ENCODE measurements at places on chromosomes 6 and 20.

DNA sequence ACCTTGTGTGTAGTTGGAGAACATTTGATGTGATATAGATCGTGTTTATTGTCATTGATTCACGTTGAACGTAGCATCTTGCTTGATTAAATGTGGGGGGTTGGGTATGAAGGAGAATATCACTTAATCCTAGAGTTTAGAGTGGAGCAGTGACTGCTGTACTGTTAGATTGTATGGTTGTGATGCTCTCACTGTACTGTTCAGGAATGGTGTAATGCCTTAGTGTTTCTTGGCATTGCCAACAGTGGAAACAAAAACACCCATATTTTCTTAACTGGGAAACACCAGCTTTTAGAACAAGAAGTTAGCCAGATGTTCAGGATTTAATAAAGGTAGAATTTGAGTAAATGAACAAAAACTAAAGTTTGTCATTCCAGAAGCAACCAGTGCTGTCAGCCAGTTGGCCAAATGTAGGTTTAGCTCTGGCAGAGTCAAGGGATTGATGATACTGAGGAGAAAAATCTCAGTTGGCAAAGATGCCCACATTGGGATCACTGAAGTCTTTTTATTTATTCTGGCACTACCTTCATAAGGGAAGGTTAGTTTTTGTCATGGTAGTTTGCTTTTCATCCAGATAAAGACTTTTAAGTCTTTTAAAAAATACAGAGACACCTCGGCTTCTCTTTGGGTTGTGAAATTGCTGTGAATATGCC lies 129.9 kb downstream of the JARID2 start:
- DNase-seq = no peak

- DNase-seq = no peak
Measured at GRCh38 chr6:155212616-155213380, 51.0 kb upstream of the CLDN20 start.

- DNase-seq = no peak
Measured at GRCh38 chr6:45608252-45608913, 230.6 kb upstream of the SUPT3H start.

DNA sequence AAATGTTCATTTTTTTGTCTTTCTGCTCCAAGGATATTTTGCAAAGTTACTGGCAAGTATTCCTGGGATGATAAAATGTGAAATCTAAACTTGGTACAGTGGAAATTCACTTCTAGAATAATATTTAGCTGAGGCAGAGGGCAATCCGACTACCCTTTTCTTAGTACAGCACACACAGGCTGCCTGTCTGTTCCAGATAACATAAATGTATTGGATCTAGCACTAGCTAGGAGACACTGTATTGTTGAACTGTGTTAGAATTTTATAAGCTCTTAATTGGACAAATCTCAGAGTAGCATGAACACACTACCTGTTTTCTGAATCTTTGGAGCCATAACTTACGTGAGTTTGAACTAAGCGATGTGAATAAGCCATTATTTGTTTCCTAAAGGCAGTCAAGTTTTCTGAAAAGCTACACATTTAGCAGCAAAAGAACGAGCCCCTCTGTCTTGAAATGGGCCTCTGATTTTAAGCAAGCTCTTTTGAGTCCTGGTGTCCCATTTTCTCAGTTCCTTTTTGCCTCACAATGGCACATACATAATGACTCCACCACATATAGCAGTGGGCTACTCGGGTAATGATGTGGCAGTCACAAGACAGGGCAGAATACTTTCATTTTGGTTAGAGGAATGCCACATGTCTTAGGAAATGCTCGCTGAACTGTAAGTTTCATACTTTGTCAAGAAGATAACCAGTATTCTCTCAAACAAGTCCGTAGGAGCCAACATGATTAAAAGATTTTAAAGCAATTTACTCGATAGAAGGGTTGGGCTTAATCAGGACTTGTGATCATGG lies 116.5 kb upstream of the ESR1 start:
- DNase-seq = no peak

GRCh38 chr6:2072453-2072852 lies 173.0 kb downstream of the GMDS start:
- DNase-seq = no peak

DNA sequence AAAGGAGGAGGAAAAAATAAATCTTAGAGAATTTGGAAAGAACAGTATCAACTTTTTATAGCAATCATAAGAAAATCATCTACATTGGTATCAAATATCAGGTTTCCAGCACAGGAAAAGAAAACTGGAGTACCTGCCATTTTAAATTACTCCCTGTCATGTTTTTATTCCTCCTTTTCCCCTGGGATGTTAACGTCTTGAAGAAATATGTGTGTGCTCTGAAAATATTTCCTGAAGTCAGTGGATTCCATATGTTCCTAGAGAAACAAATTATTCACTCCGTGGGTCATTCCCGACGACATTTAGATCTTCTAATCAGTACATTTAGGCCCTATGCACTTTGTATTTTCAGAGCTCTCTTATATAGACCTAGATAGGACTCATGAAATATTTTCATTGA lies 42.0 kb upstream of the RSPO3 start:
- DNase-seq = no peak

GRCh38 chr6:13715444-13715883 lies 3.8 kb upstream of the RANBP9 start:
- DNase-seq = no peak

Data from stimulated activated CD8-positive, alpha-beta memory T cell treated with anti-CD3 and anti-CD28 coated beads, Interleukin-15, amount 100 ng/mL, for 1 hour (primary cell).